ENCODE measurements at places on chromosomes 4 and X.

- no peak for DNase-seq
Observed at GRCh38 chrX:53116101-53116500, 22.2 kb downstream of the KANTR start.

- DNase-seq, result no peak
Observed at GRCh38 chrX:5857232-5857631, 371.4 kb downstream of the NLGN4X start.

DNA sequence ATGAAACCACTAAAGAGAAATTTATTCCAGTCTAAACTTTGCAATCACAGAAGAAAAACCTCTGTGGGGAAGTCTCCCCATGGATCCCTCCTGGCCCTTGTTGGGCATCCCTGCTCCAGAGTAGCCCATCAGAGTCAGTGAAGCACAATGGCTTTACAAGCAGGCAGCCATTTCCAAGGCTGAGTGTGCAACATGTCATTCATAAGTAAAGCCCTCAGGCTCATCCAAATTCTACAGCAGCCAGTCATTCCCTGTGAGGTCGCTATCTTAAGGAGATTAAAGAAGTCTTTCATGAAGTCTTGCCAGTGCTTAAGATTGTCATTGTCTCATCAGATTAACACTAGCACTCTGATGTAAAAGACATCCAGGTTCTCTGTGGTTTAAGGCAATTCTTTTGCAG lies 17.0 kb upstream of the MAPK10 start:
- no peak for DNase-seq

- DNase-seq, result no peak
Observed at GRCh38 chr4:53640576-53641453, 49.5 kb upstream of the LNX1 start.

DNA sequence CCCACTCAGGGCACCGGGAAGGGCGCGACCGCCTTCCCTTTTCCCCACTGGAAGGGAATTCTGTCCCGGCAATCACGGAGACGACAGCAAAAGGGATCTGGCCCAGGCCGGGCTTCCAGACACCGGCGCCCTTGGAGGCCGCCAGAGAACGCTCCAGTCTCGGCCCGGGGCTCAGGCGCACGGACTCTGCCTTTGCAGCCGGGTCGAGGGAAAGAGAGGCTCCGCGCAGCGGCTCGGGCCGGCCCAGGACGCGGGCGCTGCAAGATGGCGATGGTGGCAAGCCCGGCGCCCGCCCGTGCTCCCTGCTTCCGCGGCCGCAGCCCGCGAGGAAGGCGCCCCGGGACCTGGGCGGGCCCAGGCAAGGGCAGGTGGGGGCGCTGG lies 1.1 kb downstream of the CTBP1 start:
- DNase-seq, result no peak

DNA sequence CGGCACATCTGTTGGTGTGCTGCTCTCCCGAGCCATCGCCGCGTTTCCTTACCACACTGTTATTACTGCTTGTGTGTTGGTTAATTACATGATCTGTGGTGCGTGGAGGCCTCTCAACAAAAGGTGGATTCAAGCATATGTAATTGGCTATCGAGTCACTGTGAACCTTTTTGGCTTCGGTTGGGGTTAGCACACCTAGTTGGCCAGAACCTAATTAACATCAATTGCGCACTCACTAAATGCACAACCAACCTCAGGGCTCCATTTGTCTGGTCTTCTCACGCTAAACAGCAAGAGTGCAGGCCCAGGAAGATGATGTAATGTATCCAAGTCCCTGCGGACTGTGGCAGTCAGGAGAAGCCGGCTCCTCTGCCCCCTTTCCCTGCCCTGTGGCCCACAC lies 17.4 kb downstream of the ENPP6 start:
- no peak for DNase-seq

DNA sequence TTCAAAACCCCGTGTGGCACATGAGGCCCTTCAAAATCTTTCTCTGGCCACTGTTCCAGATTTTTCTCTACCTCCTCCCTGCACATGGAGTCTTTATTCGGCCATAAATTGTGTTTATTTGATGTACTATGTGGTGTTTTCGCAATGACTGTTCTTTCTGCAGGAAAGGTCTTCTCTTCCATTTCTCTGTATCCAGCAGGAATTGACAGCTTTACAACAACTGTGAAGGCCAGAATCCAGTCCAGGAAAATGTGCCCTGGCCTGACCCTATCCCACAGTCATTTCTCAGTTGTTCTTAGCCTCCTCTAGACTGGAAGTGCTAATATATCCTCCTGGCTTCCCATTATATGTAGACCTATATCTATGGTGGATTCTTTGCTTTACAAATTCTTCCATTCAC lies 191.4 kb downstream of the COL25A1 start:
- DNase-seq, result no peak

GRCh38 chr4:95219109-95219508 lies 329.7 kb downstream of the UNC5C start:
- no peak for DNase-seq

DNA sequence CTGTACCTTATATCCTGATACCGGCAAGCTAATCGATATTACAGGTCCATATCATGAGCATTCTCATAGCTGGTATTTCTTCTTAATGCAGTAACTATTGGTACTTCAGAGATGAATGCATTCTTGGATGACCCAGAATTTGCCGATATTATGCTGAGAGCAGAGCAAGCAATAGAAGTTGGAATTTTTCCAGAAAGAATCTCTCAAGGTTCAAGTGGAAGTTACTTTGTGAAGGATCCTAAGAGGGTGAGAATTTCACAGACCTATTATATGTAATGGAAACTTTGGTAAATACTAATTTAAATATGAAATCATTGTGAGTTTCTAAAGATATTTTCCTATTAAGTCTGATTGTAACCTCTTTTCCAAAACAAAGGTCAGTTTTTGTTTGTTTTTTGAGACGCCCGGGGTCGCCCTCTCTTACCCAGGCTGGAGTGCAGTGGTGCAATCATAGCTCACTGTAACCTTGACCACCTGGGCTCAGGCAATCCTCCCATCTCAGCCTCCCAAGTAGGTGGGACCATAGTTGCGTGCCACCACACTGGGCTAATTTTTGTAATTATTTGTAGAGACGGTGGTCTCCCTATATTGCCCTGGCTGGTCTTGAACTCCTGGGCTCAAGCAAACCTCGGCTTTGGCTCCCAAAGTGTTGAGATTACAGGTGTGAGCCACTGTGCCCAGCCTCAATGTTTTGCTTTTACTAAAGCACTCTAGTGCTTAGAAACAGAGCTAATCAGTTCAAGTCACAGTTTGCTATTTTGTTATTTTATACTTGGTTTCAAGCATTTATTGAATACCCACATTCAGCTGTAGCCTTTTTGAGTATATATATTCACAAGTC lies 18.6 kb downstream of the PI4K2B start:
- DNase-seq, result no peak

DNA sequence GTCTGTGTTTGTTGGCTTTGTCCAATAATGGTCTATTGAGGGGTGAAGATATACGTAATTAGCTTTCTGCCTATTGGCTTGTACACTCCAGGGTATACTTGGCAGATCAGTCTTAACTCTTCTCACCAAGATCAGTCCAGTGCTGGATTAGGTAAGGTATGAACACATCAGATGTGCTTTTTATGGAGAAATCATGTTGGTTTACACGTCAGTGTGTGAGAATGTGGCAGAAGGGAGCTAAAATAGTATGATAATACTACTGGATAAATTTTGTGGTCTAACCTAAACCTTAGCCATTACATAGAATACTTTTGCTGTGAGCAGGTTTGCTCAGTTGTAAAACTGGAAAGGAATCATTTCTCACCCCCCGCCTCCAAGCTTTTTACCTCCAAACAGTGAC lies 4.2 kb downstream of the PDHA1 start:
- no peak for DNase-seq

GRCh38 chr4:30094887-30095286 lies 625.3 kb upstream of the PCDH7 start:
- no peak for DNase-seq

DNA sequence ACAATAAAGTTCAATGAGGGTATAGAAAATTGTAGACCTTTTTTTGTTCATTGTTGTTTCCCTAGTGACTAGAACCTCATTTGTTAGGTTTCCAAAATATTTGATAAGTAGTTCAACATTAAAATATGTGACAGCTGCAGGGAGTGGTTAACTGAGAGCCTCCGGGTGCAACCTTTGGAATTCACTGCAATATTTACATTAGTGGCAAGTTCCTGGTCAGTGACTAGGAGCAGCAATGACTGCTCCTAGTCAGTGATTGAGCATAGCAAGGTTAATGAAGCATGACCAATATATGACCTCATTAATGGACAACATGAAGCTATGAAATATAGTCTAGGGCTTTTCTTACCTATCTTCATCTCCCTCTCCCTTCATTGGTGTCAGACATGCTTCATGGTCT lies 65.8 kb upstream of the FAM47A start:
- no peak for DNase-seq

GRCh38 chr4:101156619-101157310 lies 190.6 kb downstream of the PPP3CA start:
- DNase-seq, result no peak

All from stimulated activated CD8-positive, alpha-beta memory T cell treated with anti-CD3 and anti-CD28 coated beads, Interleukin-15, amount 100 ng/mL, for 4 hours (primary cell).